ENCODE measurements at places on chromosomes 4 and X. TPM values are rescaled to one million over a fixed set of nuclear protein-coding genes. Genes with fewer than 3 reads are reported as not detected.

The RAP1GDS1 gene
- 25.1 TPM for total RNA-seq

The PNMA6E gene
- not detected for total RNA-seq

The CXXC4 gene
- total RNA-seq, result 4.2 TPM

The JAKMIP1 gene
- total RNA-seq, result 1.5 TPM

DNA sequence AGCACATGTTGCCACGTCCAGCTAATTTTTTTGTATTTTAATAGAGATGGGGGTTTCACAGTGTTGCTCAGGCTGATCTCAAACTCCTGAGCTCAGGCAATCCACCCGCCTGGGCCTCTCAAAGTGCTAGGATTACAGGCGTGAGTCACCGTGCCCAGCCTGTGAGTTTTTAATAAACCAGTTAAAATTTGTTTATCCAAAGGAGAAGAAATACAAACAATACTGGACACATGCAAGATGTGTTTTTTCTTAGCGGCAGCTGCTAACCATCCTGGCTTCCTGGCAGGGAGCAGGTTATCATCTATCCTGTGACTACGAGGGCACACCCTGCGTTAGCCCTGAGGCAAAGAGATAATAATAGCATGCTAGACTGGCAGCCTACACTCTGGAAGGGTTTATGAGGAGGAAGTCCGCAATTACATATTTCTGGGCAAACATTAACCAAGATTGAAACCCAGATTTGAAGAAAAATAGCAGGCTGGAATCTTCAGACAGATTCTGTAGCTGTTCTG lies 191.4 kb downstream of the SPRY1 start:
- H3K4me1 ChIP-seq, result no peaks in the 10 kb centered on the region
- H3K27ac ChIP-seq, result no peak overlapping the region
- H3K4me3 ChIP-seq, result no peak overlapping the region
- no peaks in the 10 kb centered on the region for H3K27me3 ChIP-seq
- no peak for DNase-seq

- peak; percentile 89 for DNase-seq
- H3K27ac ChIP-seq, result peak overlapping the region; percentile 95
- no peaks in the 10 kb centered on the region for H3K27me3 ChIP-seq
- no peaks in the 10 kb centered on the region for H3K36me3 ChIP-seq
Measured at GRCh38 chr4:92520563-92520962, 216.8 kb downstream of the GRID2 start.

DNA sequence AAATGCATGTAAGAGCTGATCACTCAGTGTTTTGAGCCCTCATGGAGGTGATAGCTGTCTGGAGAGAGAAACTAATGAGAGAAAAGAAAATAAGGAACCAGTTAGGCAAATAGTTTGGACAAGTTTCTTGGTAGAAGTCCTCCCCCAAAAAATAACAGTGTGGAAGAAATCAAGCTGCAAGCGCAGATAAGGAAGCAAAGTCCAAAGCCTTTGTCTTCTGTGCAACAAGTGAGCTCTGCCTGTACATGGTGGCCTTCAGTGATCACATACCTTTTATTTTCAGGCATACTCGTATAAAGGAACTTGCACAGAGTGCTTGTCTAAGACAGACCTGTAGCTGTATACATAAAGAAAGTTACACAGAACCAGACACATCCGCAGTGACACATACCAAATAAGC lies 2.5 kb upstream of the UGT2A3 start:
- no peak overlapping the region for H3K4me3 ChIP-seq
- H3K27ac ChIP-seq, result no peak overlapping the region
- no peak for DNase-seq

DNA sequence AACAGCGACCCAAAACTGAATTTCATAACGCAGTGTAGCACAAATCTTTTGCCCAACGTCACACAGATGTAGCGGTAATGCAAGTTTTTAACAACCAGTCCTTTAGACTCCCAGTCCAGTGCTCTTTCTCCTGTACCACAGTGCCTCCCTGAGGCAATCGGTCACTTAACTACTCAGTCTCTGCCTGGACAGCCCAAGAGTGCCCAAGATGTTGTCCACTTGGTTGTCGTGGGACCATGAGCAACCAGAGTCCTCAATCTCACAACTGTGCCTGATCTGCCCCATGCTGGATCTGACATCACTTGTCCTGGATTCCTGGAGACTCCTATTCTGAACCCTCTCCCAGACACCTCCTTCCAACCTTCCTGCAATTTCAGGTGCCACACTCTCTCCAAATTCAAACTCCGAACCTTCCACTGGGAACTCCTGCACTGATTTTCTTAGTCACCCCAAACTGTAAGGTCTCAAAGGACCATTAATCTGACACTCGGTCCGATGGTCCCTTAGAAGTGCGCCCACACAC lies 702 bp downstream of the MMGT1 start:
- DNase-seq, result no peak
- no peaks in the 10 kb centered on the region for H3K4me1 ChIP-seq
- peaks cover 20% of the 10 kb centered on the region for H3K36me3 ChIP-seq
- H3K27ac ChIP-seq, result no peak overlapping the region

GRCh38 chrX:17167915-17168314 lies 207.1 kb upstream of the NHS start:
- peaks cover 17% of the 10 kb centered on the region for H3K36me3 ChIP-seq
- H3K4me3 ChIP-seq, result no peak overlapping the region
- DNase-seq, result no peak
- H3K27ac ChIP-seq, result no peak overlapping the region
- H3K4me1 ChIP-seq, result no peaks in the 10 kb centered on the region

GRCh38 chr4:153571006-153571545 lies 104.9 kb downstream of the TMEM131L start:
- no peak overlapping the region for H3K4me3 ChIP-seq
- H3K27me3 ChIP-seq, result no peaks in the 10 kb centered on the region
- no peaks in the 10 kb centered on the region for H3K36me3 ChIP-seq
- no peak for DNase-seq
- no peaks in the 10 kb centered on the region for H3K4me1 ChIP-seq

- no peak for DNase-seq
- no peaks in the 10 kb centered on the region for H3K27me3 ChIP-seq
- H3K4me3 ChIP-seq, result no peak overlapping the region
- H3K4me1 ChIP-seq, result no peaks in the 10 kb centered on the region
- no peak overlapping the region for H3K27ac ChIP-seq
Measured at GRCh38 chr4:120432301-120432860, 365.7 kb upstream of the MAD2L1 start.

DNA sequence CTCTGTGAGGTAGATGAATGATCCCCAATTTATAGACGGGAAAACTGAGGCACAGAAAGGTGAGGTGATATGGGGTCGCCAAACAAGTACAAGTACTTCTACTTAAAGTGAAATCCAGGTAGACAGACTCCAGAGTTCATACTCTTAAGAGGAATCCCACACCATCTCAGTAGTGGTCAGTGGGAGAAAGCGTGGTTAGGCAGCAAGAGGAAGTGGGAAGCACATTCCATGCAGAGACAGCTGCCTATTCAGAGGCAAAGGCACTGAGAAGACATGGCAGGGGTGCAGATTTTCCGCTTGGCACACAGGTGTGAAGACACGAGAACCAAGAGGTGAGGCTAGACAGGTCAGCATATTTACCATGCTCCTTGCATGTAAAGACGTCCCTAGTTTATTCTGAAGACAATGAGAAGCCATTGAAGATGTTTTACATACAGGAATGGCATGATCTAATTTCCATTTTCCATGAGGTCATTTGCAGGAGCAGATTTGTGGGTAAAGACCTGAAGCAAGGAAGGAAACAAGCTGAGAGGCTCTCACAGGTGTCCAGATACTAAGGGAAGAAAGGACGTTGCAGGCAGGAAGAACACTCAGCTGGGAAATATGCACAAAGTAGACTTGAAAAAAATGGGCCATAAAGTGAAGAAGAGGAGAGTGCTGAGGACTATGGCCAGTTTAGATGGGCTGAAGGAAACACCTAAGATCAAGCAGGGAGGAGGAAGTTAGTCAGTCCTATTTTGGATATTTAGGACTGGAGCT lies 17.3 kb upstream of the CLNK start:
- no peak overlapping the region for H3K27ac ChIP-seq
- no peaks in the 10 kb centered on the region for H3K36me3 ChIP-seq
- DNase-seq, result no peak
- H3K4me3 ChIP-seq, result no peak overlapping the region

DNA sequence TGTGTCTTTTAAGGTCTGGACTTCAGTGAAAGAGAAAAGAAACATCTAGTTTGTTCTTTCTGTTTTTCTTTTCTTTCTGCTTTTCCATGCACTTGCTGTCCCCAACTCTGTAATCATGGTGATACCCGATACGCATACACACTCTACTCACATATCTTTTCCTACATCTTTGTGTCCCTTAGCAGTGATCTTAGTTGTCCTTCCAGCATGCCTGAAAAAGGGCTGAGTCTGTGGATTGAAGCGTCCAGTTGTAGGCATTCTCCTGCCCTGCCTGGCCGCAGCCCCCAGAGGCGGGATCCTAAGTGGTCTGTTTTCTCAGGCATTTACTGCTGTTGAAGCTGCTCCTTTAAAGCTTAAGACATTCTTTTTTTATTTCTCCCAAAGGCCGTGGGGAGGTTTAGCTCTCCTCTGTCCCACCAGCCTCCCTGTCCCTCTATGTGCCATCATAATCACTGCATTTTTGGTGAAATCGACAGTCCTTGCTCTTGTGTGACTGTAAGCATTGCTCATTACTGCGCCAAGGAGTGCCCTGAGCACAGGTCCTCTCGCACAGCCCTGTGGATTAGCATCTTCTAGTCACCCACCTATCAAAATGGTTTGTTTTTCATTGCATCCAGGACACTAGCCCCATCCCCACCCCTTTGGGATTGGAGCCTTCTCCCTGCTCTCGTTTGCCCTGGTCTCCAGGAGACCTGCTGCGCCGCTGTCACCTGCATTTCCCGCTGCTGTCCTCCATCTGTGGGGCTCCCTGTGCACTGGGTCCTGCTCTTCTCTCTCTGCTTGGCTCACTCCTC lies 4.4 kb downstream of the RGS12 start:
- no peaks in the 10 kb centered on the region for H3K27me3 ChIP-seq
- H3K36me3 ChIP-seq, result no peaks in the 10 kb centered on the region
- H3K27ac ChIP-seq, result no peak overlapping the region
- no peaks in the 10 kb centered on the region for H3K4me1 ChIP-seq
- DNase-seq, result peak; percentile 27

- no peak overlapping the region for H3K4me3 ChIP-seq
- no peaks in the 10 kb centered on the region for H3K36me3 ChIP-seq
- H3K27ac ChIP-seq, result no peak overlapping the region
Measured at GRCh38 chr4:161829591-161829990, 334.2 kb downstream of the FSTL5 start.

DNA sequence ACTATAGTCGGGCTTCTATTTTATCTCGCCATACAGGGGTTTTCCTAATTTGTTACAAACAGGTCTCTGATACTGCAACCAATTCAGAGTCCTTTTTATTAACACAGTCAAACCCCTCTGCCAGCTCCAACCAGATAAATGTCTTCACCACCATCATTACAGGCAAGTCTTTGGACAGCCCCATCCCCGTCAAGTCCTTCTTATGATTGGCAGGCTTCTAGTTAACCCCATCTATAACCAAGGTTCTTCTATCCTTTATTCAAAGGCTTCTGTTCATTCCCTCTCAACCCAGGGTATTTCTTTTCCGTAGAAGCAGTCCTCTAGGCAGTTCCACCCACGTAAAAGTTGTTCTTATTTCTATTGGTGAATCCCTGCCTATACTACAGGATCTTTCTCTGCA lies 29.9 kb upstream of the FOXR2 start:
- H3K4me1 ChIP-seq, result no peaks in the 10 kb centered on the region
- DNase-seq, result no peak
- H3K27ac ChIP-seq, result no peak overlapping the region
- H3K27me3 ChIP-seq, result no peaks in the 10 kb centered on the region

Data from H9 (cell line).